Gastrocnemius medialis (tissue), 4 donors: ENCODE measurements at places on chromosomes 4 and X.

DNA sequence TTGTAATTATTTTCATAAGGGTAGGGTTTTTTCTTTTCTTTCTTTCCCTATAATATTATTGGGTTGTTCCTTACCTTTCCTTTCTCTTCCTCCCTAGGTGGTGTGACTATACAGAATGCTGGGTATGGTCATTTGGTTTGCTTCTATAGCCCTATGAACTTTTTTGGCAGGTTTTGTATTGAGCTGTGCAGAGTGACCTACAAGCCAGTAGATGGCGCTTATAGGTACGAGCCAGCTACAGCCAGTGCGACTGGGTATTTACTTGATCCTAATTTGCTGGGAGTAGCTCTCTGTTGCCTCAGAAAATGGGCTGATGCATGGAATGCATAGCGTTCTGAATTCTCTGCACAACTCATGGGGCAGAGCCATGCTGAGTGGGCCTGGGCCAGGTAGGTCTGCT lies 423.3 kb downstream of the MAGEE1 start:
- H3K27me3 ChIP-seq = no peaks in the 10 kb centered on the region
- DNase-seq = no peak
- H3K27ac ChIP-seq = no peak overlapping the region
- H3K4me3 ChIP-seq = no peak overlapping the region
- no peaks in the 10 kb centered on the region for H3K36me3 ChIP-seq

DNA sequence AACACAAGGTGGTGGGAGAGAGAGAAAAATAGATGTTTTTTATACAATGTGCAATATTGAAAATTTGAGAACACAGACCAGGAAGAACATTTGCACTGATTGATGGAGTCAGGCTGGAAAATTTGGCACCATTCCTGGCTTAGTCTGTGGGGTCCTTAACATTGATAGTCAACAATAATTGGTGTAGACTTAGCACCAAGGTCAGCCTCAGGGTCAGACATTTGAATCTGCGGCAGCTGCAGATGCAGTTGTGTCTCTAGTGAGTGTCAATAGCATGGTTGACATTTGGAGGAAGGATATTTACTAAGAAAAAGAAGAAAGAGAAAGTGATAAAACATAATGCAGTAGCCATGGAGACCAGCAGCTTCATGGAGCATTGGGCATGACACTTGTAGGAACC lies 31.5 kb upstream of the GLRA3 start:
- H3K27ac ChIP-seq = no peak overlapping the region
- no peaks in the 10 kb centered on the region for H3K4me1 ChIP-seq
- no peak overlapping the region for H3K4me3 ChIP-seq
- no peak for DNase-seq
- H3K27me3 ChIP-seq = no peaks in the 10 kb centered on the region

GRCh38 chrX:42686706-42687105 lies 91.3 kb downstream of the PPP1R2C start:
- H3K27me3 ChIP-seq = no peaks in the 10 kb centered on the region
- DNase-seq = no peak
- no peaks in the 10 kb centered on the region for H3K36me3 ChIP-seq
- no peaks in the 10 kb centered on the region for H3K4me1 ChIP-seq
- H3K27ac ChIP-seq = no peak overlapping the region
- H3K4me3 ChIP-seq = no peak overlapping the region

DNA sequence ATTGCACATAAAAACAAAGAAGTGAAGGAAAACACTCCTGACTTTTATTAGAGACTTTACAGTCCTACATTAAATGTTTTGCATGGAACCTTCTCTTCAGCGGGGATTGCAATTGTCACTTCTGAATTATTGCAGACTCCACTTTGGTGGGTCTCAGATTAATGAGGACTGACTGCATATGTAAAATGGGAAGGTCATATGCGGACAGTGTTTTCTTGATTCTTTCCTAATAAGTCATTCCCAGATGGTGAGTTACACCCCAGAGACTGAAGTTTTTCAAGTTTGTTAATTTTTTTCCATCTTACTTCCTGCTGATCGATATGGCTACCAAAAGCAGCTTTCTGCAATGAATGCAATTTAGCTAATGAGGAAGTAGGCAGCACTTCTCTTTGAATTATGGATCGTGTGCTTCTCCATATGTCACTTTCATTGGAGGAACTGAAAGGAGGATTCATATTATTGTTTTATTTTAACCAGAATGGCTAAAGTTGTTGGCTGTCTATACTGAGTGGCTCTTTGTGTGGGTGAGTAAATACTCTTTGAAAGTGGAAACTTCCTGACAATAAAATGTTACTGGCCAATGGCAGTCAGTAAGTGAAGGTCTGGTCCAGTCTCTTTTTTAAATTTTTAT lies 119.3 kb upstream of the CLNK start:
- H3K27ac ChIP-seq = no peak overlapping the region
- no peak for DNase-seq
- no peaks in the 10 kb centered on the region for H3K4me1 ChIP-seq
- H3K27me3 ChIP-seq = no peaks in the 10 kb centered on the region

- no peak overlapping the region for H3K4me3 ChIP-seq
- H3K27ac ChIP-seq = no peak overlapping the region
- no peak for DNase-seq
- H3K4me1 ChIP-seq = no peaks in the 10 kb centered on the region
These were observed 105.9 kb downstream of the ARSJ start for GRCh38 chr4:113873508-113873907.

- H3K36me3 ChIP-seq = no peaks in the 10 kb centered on the region
- H3K27me3 ChIP-seq = peaks cover 8% of the 10 kb centered on the region
- no peak overlapping the region for H3K4me3 ChIP-seq
- no peaks in the 10 kb centered on the region for H3K4me1 ChIP-seq
- H3K27ac ChIP-seq = no peak overlapping the region
These were observed 29.6 kb downstream of the PHOX2B start for GRCh38 chr4:41718907-41719306.

DNA sequence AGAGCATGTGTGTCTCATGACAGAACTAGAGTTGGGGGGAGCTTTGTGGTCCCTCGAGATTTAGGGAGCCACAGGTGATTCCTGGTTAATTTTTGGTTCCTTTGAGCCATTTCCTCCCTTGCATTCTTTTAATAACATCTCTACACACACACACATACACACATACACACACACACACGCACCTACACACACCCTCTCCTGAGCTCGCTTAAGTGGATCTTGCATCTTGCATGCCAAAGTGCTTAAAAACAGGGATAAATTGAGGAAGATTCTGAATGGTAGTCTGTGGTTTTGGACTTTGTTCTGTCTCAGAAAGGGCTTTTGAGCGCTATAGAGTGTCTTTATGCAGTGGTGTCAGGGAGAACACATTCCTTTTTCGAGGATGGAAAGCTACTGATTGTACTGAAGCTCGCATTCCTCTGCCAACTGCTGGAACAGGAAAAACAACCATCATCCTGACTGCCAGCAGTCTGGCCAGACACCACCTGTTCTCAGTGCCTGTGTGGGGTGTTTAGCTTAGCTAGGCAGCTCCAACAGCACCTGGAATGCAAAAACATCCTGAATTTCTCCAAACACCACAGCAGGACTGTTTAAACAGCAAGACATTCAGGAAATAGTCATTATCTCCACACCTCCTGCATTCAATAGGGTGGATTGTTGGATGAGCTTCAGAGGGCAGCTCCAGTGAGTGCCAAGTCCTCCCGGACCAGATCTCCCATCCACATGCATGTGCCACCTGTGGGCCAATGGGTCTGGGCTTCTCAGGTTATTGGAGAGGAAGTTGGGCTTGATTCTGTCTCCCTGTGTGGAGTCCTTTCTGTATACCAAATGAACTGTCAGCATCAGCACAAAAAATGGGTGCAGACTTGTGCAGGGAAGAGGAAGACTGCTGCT lies 21.9 kb upstream of the IGFBP7 start:
- no peaks in the 10 kb centered on the region for H3K27me3 ChIP-seq
- no peak for DNase-seq
- no peak overlapping the region for H3K27ac ChIP-seq
- H3K4me1 ChIP-seq = no peaks in the 10 kb centered on the region
- no peak overlapping the region for H3K4me3 ChIP-seq

- no peaks in the 10 kb centered on the region for H3K36me3 ChIP-seq
- no peaks in the 10 kb centered on the region for H3K4me1 ChIP-seq
- no peak overlapping the region for H3K4me3 ChIP-seq
- no peak overlapping the region for H3K27ac ChIP-seq
- DNase-seq = no peak
These were observed 491.9 kb downstream of the MID1IP1 start for GRCh38 chrX:39293203-39293602.
